Activated gamma-delta T cell treated with Interleukin-2 at 50 U/mL for 16 hours (primary cell): ENCODE measurements at places on chromosomes 7 and 10.
A peak's percentile ranks its signal among the peaks of the same experiment; 100 is the strongest.

DNA sequence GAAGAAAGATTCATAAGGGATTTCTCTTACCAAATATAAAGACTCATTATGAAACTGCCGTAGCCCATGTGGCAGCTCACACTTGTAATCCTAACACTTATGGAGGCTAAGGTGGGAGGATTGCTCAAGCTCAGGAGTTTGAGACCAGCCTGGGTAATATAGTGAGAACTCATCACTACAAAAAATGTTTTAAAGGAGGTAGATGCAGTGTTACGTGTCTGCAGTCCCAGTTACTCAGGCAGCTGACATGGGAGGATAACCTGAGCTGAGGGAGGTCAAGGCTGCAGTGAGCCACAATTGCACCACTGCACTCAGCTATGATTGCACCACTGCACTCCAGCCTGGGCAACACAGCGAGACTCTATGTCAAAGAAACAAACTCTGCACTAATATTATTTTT lies 18.1 kb upstream of the DNA2 start:
- no peak for DNase-seq

DNA sequence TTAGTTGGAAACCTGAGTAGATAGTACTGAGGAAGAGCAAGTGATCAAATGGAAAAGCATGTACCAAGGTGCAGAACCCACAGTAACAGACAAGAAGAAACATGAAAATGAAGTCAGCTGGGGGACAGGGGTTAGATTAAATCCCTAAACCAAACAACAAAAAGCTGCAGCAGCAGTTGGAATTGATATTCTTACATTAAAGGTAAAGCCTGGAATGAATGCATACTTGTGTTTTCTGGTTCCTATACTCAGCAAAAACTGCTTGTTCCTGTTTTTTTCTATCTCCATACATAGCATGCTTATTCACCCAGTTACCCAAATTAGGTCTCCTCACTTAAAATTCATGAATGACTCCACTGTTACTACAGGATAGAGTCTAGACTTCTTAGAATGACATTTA lies 92.4 kb downstream of the TPST1 start:
- DNase-seq = no peak

DNA sequence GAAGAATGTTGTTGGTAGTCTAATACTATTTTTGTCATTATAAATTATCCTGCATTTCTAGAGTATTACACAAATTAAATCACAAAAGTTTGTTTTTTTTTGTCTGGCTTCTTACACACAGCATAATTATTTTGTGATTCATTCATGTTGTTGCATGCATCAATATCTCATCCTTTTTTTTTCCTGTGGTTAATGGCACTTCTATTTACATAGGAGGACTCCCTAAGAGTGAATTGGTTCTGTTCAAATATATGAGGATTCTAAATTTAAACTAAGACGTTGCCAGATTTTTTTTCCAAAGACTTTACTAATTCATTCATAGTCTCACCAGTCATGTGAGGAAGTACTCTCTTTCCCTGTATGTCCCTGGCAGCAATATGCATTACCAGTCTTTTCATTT lies 303.3 kb downstream of the GPR37 start:
- DNase-seq = no peak

DNA sequence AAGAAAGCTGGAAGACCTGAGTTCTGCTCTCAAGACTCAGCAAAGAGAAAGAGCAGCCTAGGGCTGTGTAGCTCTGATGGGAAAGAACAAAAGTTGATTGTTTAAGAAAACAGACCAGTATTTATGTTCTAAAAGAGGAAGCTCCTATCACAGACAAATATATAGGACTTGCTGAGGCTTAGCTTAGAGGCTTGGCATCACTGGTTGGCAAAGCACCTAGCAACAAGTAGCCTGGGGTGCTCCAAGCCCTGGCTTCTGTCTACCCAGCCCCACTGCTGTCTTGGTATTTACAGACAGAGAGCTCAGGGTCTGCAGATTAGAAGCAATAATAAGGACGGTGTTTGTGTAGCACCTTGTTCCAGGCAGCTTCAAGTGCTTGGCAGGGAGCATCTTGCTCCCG lies 36.9 kb upstream of the CCDC3 start:
- no peak for DNase-seq

- DNase-seq = no peak
Measured at GRCh38 chr7:25959168-25959734, 192.7 kb upstream of the NFE2L3 start.

GRCh38 chr10:100403734-100404133 lies 56.7 kb downstream of the SCD start:
- DNase-seq = no peak

GRCh38 chr7:128093614-128094570 lies 62.7 kb upstream of the LRRC4 start:
- DNase-seq = no peak

DNA sequence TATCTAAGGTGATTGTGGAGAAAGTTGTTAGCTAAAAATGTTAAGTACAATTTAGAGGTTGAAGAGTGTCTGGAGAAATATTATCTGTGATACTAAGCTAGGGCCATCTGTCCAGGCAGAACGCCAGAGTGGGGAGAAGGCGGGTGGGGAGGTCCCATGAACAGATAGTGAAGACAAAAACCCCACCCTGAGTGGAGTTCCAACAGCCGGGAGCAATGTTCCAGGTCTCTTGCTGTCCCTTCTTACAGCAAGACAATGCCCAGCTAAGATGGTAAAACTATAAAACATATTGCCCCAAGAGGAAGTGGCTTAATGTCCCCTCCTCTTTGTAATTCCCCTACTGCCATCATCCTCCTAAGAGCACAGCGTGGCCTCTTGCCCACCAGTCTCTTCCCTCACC lies 10.4 kb upstream of the IL15RA start:
- no peak for DNase-seq

GRCh38 chr7:132932296-132933071 lies 149.4 kb downstream of the CHCHD3 start:
- DNase-seq = no peak

- peak; percentile 48 for DNase-seq
Measured at GRCh38 chr10:43417950-43418768, 9.2 kb upstream of the HNRNPF start.

- no peak for DNase-seq
Measured at GRCh38 chr10:76091926-76092325, 660.5 kb downstream of the LRMDA start.

DNA sequence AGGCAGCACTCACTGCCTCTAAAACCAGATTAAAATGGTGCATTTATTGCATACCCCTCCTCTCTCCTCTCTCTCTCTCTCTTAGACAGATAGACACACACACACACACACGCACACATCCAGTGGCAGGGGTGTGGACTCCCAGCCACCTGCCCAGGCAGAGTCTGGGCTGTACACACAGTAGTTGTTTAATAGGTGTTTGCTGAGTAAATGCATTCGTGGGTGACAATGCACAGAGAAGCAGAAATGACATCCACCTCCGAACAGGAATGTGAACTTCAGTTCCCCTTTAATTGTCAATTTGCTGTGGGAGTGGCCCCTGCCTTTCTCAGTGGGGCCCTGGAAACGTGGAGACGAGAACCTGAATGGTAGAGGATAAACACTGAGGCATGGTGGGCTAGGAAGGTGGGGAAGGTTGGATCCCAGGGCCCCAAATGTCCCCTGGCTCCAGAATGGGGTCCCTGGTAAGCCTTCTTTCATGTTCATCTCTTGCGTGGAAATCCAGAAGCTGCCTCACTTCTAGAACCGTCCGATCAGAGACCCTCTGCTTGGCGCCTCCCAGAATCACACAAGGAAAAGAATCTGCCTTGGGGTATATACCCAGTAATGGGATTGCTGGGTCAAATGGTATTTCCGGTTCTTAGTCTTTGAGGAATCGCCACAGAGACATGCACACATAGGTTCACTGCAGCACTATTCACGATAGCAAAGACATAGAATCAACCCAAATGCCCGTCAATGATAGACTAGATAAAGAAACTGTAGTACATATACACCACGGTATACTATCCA lies 58.5 kb upstream of the ECHDC3 start:
- no peak for DNase-seq

DNA sequence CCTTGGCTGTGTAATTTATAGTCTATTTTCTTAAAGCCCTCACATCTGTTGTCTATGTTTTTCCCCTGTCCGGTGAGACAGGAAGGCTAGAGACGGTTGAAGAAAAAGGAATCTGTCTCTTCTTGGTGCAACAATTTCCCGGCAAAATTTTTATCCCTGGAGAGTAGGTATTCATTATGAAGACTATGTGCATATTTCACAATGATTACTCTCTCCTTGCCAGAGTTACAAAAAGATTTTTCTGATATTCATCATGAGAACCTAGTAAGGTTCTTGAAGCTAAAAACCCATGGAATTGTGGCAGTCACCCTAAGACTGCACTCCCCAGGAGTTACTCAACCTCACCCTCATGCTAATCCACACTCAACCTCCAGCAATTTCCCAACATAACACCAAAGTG lies 55.0 kb upstream of the GHITM start:
- no peak for DNase-seq

DNA sequence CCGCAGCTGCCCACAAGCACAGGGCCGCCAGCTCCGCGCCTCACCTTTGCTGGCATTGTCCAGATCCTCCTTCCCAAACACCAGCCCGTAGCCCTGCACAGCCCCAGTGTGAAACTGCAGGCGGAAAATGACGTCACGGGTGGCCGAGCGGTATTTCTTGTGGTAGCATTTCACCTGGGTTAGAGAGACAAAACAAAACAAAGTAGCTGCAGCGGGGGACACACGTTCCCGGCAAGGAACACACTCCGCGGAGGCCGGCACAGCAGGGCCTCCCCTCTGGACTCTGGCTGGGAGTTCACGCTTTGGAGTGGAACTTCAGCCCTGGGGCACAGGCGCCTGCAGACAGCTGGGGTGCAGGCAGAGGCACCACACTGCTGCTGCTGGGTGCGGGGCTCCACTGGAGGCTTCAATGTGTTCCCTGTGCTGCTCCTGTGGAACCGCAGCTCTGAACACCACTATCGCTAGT lies 181.1 kb downstream of the TNS3 start:
- DNase-seq = no peak

GRCh38 chr10:30857803-30858202 lies 173.9 kb downstream of the ZNF438 start:
- no peak for DNase-seq

- no peak for DNase-seq
Measured at GRCh38 chr7:116834815-116835504, 27.4 kb upstream of the CAPZA2 start.

GRCh38 chr7:132869166-132869861 lies 212.6 kb downstream of the CHCHD3 start:
- no peak for DNase-seq

- no peak for DNase-seq
Measured at GRCh38 chr7:155308330-155309020, 10.8 kb downstream of the INSIG1 start.

- no peak for DNase-seq
Measured at GRCh38 chr7:46613116-46613515, 692.0 kb upstream of the IGFBP3 start.

- DNase-seq = no peak
Measured at GRCh38 chr7:141999058-141999623, 3.5 kb downstream of the MGAM start.

GRCh38 chr10:106134326-106135000 lies 1030.0 kb downstream of the SORCS1 start:
- DNase-seq = no peak
